ENCODE measurements at places on chromosomes 16 and 17.

- no peak for DNase-seq
- no peaks in the 10 kb centered on the region for H3K36me3 ChIP-seq
- H3K27me3 ChIP-seq, result peaks cover 25% of the 10 kb centered on the region
- H3K4me3 ChIP-seq, result peak within 1 kb of the TSS; percentile 81
- H3K4me1 ChIP-seq, result peaks cover 26% of the 10 kb centered on the region
Observed at GRCh38 chr17:39737760-39738567, at the start of gene GRB7. TSS of gene GRB7 (plus strand) at chr17:39737938. CDS start at chr17:39742302, 4,364 bp downstream.

DNA sequence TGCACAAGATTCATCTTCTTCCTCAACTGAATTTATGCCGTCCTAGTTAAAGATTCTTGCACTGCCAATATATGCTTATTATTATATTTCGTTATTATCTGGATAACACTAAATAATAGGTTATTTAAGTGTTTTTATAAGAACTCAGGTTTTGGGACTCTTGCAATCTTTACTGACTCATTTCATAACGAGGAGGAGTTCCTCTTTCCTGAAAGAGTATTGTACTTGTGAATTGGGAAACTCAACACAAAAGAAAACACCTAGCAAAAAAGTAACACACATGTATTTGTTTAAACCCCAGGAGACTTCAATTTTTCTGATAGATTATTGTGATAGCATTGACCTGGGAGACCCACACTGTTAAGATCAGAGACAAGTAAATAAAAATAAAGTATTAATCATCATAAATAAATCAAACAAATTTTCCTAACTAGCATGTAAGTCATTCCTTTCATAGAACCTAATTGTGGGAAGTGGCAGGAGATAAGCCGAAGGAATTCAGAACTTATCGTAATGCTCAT is 505.8 kb downstream of the KCNJ2 start:
- H3K27me3 ChIP-seq, result no peaks in the 10 kb centered on the region
- no peak overlapping the region for H3K4me3 ChIP-seq
- no peak overlapping the region for H3K27ac ChIP-seq
- no peak for DNase-seq

DNA sequence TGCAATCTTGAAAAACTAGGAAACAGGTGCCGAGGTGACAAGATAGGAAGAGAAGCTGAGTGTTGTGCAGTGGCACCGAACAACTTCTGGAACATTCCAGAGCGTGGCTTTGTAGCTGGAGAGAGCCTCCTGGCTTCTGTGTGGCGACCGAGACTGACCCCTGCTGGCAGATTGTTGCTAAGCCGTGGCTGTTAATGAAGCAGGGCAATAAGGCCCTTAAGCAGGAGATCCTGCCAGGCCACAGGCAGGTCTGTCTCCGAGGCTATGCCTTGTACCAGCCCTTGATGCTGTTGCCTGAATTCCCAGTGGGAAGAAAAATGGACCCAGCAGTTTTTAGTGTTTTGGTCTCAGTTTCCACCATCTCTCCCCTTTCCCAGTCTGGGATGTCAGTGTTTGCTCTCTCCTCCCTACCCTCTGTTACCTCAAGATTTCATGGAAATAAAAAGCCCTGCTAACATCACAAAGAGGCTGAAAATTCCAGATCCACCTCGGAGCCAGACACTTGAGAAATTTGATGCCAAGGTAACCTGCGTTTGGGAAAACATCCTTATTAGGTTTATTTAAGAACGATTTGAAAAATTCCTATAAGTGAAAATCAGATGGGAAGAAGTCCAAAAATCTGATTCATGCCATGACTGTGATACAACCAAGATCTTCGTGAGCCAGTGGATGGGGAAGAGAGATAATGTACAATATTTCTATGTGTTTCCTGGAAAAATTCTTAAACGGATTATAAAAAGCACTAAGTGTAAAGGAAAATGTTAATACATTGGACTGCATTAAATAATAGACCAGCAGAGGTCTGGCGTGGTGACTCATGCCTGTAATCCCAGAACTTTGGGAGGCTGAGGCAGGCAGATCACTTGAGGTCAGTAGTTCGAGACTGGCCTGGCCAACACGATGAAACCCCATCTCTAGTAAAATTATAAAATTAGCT is 265.1 kb downstream of the PRKCA start:
- no peaks in the 10 kb centered on the region for H3K27me3 ChIP-seq
- peak; percentile 54 for DNase-seq
- no peak overlapping the region for H3K27ac ChIP-seq
- no peak overlapping the region for H3K4me3 ChIP-seq

DNA sequence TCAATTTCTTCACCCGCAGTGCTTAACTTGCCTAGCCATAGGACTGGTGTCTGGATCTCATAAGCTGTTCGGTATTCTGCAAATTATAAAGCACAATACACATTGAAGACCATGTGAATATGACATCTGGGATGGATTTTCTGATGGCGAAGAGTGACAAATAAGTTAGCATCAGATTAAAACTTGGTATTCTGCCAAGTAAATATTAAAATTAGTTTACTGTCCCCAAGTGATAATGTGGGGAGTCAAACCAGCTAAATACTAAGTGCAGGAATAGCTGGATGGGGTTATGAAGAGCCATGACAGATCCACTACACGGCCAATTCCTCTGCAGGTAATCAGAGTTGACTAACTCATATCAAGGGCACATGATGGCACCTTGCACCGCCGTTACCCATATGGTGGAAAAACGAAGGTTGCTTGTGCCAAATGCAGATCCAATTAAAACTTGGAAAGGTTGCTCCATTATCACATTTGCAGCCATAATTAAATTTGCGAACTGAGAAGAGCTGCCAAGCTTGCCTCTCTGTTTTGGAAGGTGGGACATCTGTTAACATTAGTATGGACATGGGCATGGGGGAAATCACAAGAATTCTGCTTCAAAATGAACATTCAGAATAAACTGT is 114.9 kb upstream of the TOM1L1 start:
- DNase-seq, result no peak
- no peak overlapping the region for H3K27ac ChIP-seq
- no peaks in the 10 kb centered on the region for H3K4me1 ChIP-seq
- H3K27me3 ChIP-seq, result no peaks in the 10 kb centered on the region
- H3K36me3 ChIP-seq, result no peaks in the 10 kb centered on the region
- H3K4me3 ChIP-seq, result no peak overlapping the region

GRCh38 chr17:72411124-72411563 is 290.3 kb downstream of the SOX9 start:
- peaks cover 13% of the 10 kb centered on the region for H3K4me1 ChIP-seq
- H3K4me3 ChIP-seq, result no peak overlapping the region
- H3K27ac ChIP-seq, result no peak overlapping the region
- DNase-seq, result no peak
- no peaks in the 10 kb centered on the region for H3K27me3 ChIP-seq

GRCh38 chr17:43328650-43329049 is 70.1 kb upstream of the ARL4D start:
- no peaks in the 10 kb centered on the region for H3K36me3 ChIP-seq
- H3K27me3 ChIP-seq, result no peaks in the 10 kb centered on the region
- H3K27ac ChIP-seq, result no peak overlapping the region
- DNase-seq, result no peak

- H3K27me3 ChIP-seq, result no peaks in the 10 kb centered on the region
- H3K36me3 ChIP-seq, result no peaks in the 10 kb centered on the region
- H3K4me3 ChIP-seq, result no peak overlapping the region
- DNase-seq, result no peak
Observed at GRCh38 chr16:48438414-48438813, 53.2 kb upstream of the SIAH1 start.

- H3K36me3 ChIP-seq, result no peaks in the 10 kb centered on the region
- H3K27me3 ChIP-seq, result peaks cover 9% of the 10 kb centered on the region
- DNase-seq, result peak; percentile 64
- peaks cover 3% of the 10 kb centered on the region for H3K4me1 ChIP-seq
- H3K27ac ChIP-seq, result no peak overlapping the region
Observed at GRCh38 chr16:12819126-12820117, 15.7 kb upstream of the CPPED1 start.

- no peak for DNase-seq
- peaks cover 63% of the 10 kb centered on the region for H3K36me3 ChIP-seq
- H3K4me1 ChIP-seq, result peaks cover 3% of the 10 kb centered on the region
Observed at GRCh38 chr17:44053125-44053872, 13.2 kb downstream of the LSM12 start.

- H3K4me3 ChIP-seq, result no peak overlapping the region
- no peaks in the 10 kb centered on the region for H3K27me3 ChIP-seq
- no peak for DNase-seq
- no peaks in the 10 kb centered on the region for H3K4me1 ChIP-seq
- no peaks in the 10 kb centered on the region for H3K36me3 ChIP-seq
Observed at GRCh38 chr17:51668963-51669246, 408.6 kb downstream of the UTP18 start.

DNA sequence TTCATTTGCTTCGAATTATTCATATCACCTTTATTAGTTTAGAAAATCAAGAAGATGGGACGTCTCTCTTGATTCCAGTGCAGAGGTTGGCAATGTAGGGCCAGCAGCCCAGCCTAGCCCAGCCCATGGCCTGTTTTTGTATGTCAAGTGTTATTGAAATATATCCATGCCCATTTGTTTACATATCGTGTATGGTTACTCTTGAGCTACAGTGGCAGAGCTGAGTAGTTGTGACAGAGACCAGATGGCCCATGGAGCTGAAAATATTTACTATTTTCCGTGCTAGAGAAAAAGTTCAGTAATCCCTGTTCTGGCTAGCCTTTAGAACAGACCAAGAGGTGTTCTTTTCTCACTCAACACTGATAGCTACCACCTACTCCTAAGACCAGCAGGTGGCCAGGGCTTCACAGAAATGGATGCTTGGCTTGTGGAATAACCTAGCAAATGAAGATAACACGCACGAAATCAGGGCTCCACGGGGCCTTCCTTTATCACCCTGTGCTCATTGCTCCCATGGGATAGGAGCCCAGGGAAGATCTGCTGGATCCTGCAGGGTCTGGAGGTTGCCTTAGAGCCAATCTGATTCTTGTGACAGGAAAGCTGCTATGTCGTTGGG is 123.2 kb upstream of the ANKFN1 start:
- H3K27ac ChIP-seq, result no peak overlapping the region
- H3K27me3 ChIP-seq, result peaks cover 1% of the 10 kb centered on the region
- no peak for DNase-seq
- no peaks in the 10 kb centered on the region for H3K4me1 ChIP-seq
- H3K4me3 ChIP-seq, result no peak overlapping the region

DNA sequence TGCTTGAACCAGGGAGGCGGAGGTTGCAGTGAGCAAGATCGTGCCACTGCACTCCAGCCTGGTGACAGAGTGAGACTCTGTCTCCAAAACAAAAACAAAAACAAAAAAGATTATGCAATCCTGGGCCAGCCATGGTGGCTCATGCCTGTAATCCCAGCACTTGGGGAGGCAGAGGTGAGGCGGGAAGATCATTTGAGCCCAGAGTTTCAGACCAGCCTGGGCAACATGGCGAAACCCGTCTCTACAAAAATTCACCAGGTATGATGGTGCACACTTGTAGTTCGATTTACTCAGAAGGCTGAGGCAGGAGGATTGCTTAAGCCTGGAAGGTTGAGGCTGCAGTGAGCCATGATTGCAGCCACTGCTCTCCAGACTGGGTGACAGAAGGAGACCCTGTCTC is 109.6 kb downstream of the PPM1E start:
- H3K27ac ChIP-seq, result no peak overlapping the region
- no peaks in the 10 kb centered on the region for H3K27me3 ChIP-seq
- no peaks in the 10 kb centered on the region for H3K4me1 ChIP-seq
- H3K36me3 ChIP-seq, result no peaks in the 10 kb centered on the region

GRCh38 chr17:50109207-50109606 is 14.1 kb downstream of the PDK2 start:
- peaks cover 2% of the 10 kb centered on the region for H3K27me3 ChIP-seq
- peaks cover 42% of the 10 kb centered on the region for H3K36me3 ChIP-seq
- H3K4me1 ChIP-seq, result no peaks in the 10 kb centered on the region
- no peak overlapping the region for H3K27ac ChIP-seq
- H3K4me3 ChIP-seq, result no peak overlapping the region

- H3K27ac ChIP-seq, result no peak overlapping the region
- peaks cover 2% of the 10 kb centered on the region for H3K36me3 ChIP-seq
- H3K4me3 ChIP-seq, result no peak overlapping the region
- no peaks in the 10 kb centered on the region for H3K27me3 ChIP-seq
Observed at GRCh38 chr17:73541561-73541981, 102.7 kb downstream of the SDK2 start.

DNA sequence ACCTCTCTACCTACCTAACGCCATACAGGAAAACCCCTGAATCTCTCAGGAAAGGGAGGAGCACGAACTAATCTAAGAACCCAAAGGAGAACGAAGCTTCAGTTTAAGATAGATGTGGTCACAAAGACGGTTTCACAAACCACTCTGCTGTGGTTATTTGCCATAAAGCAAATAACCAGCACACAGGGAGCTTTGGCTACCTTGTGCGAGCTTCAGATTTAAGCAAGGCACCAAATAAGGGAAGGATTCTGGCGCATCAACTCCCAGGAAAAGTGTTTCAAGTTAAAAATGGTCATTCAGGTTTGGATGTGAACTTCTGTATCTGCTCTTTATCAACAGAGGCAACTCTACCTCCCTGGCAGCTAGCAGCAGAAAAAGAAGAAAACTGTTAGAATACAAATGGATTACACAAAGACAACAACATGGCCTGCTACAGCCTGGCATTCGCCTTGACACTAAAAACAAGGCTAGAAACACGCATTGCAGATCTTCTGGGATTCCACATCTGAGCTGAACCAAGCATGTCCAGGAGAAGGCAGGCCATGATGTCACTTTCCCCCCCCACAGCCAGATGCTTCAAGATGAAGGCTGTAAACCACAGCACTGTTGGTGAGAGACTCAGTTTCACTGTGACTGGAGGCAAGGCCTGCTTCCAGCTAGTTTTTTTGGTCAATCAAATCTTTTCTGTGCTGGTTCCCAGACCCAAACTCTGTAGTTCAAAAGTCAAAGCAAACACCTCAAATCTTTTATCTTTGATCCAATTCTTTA is 43.6 kb downstream of the SMG6 start:
- no peak overlapping the region for H3K27ac ChIP-seq
- H3K4me3 ChIP-seq, result no peak overlapping the region
- H3K36me3 ChIP-seq, result peaks cover 39% of the 10 kb centered on the region
